ENCODE measurements at places on chromosomes 11 and 22.

GRCh38 chr11:87908086-87908485, 267.2 kb downstream of the RAB38 start:
- DNase-seq, result no peak

DNA sequence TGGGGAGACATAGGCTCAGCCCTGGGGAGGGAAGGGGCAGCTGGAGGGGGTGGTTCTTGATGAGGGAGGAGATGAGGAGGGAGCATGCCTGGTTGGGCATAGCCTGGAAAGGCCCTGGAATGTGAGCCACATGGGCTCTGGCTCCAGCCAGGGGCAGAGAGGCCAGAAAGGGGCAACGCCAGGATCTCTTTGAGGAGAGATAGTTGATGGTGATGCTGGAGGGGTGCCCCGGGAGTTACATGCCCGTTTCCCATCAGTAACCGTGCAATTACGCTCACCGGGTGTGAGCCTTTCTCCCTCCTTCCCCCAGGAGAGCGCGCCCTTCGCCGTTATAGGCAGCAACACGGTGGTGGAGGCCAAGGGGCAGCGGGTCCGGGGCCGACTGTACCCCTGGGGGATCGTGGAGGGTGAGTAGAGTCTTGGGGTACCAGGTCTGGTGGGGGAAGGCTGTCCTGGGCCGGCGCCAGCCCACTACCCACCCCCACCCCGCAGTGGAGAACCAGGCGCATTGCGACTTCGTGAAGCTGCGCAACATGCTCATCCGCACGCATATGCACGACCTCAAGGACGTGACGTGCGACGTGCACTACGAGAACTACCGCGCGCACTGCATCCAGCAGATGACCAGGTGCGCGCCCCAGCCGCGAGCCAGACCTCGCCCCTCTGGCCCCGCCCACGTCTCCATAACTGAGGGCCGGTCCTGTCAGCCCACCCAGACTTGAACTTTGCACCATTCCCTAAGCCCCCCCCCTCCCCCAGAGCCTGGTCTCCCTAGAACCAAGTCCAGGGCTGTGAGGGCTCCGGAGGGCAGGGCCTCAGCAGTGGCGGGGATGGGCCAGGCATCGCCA, 1.8 kb upstream of the GP1BB start:
- DNase-seq, result no peak

DNA sequence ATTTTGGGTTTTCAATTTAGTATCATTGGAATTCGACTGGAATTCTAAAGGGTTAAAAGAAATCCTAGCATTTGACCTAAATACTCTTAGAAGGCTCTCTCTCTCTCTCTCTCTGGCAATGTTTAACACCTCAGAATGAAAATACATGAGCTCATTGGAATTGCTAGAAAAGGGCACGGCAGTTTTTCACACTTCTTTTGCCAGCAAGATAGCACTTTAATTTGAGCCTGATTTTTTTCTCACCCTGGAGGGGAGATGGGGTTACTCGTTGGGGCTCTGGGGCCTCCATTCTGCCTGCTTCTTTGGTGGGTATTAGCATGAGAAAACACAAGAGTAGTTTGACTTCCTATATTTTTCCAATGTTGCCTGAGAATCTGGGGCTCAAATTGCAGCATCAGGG, 22.8 kb upstream of the CLMP start:
- DNase-seq, result no peak

DNA sequence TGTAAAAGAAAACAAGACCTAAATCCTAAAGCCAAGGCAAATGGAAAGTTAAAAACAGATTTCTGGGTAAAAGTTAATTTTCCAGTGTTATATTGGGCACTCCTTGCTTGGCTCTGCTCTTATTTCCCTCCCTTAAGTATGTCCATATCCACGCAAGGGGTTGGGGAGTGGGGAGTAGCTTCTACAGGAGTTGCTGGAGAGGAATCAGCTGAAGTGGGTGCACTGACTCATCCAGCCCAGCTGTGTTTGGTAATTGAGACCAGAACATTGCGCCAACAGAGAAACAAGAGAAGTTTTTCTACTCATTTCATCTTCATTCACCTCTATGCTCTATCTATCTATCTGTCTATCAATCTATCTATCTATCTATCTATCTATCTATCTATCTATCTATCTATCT, 298.4 kb upstream of the PDGFD start:
- DNase-seq, result no peak

DNA sequence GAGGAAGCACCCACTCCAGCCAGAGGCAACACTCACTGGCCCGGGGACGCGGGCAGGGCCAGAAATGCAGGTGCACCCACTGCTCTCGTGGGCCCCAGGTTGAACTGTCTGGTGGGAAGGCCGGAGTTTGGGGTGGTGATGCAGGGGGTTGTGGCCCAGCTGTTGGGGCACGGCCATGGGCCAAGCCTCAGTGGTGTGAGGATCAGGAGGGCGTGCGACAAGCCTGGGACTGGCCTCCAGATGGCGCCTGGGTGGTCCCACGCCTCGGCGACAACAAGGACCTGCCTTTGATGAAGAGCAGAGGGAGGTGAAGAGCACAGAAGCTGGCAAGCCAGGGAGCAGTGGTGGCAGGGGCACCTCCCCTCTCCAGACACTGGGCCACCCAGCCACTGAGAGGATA, 240.8 kb downstream of the BRD1 start:
- DNase-seq, result no peak

DNA sequence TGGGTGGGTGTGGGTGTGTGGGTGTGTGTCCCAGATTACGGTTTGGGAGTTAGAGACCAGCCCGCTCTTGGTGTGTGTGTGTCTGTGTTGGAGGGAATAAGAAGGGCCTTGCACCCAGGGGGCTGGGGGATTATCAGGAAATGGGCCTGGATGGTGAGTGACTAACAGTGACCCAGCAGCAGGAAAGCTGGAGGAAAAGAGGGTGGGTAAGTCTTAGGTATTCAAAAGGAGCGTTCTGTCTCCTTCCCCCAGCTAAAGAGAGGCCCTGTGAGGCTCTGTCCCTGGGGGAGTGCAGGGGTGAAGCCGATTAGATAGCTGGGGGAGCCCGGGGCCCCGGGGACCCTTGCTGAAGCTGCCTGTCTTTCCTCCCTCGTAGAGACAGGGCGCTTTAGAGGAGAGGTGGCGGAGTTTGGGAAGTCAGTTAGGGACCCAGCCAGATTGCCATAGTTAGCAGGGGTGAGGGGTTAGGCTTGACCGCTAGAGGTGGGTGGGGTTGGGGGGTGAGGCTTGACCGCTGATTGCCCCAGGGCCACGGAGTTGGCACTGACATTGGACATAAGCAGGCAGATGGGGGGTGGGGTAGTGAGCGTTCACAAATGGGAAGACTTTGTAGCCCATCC, 1.5 kb downstream of the OAF start:
- no peak for DNase-seq

DNA sequence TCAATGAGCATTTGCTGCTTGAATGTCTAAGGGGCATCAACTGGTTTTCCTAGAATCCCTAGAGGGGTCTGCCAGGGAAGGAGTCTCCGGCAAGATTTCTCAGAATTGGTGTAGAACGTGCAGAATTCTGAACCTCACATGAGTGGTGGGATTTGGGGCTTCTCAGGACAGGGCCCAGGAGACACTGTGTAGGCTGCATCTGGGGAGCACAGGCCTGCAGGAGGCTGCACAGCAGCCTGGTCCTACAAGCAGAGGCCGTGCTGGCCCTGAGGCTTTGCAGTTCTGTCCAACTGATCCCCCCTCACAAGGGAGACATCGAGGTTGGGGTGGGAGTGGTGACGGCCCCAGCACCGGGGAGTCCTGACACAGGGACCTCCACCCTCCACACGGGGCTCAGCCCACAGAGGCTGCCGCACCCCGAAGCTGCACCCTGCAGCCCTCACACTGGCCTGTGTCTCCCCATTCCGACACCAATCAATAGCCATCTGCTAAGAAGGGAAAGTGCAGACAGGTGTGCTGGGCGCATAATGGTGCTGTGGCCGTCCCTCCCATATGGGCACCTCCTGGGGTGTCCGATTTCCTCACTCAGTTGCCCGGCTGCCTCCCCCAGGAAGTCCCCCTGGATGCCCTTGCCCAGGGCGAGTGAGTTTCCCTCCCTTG, 688.1 kb downstream of the BRD1 start:
- no peak for DNase-seq

DNA sequence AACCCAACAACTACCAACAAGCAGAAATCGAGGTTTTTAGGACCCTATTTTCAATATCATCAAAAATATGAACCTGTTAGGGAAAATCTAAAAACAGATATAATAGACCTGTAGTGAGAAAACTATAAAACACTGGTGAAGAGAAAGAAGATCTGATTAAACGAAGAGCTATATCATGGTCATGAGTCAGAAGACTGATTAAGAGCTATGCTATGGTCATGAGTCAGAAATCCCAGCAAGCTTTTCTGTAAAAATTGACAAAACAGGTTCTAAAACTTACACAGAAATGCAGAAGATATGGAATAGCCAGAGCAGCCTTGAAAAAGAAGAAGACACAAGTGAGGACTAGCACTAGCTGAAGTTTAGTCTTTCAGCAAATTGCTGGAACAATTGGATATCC, 345.0 kb downstream of the TBC1D22A start:
- no peak for DNase-seq

DNA sequence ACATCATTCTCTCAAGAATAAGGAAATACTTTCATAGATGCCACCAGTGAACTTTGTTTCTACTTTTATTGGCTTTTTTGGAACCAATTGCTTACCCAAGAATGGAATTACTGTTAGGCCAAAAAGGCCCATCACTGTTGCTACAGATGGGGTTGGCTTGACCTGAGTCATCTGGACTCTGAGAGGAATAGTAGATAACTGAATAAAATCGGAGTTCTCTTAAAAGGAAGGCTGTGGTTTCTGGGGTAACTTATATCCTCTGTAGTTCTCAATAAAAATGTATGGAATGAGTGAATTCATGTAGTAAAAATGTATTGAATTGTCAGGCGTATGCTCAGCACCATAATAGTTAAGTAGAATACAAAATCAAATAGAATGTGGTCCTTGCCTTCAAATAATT, 56.6 kb downstream of the ARHGEF12 start:
- no peak for DNase-seq

GRCh38 chr22:48864748-48865147, 962.9 kb downstream of the BRD1 start:
- no peak for DNase-seq

DNA sequence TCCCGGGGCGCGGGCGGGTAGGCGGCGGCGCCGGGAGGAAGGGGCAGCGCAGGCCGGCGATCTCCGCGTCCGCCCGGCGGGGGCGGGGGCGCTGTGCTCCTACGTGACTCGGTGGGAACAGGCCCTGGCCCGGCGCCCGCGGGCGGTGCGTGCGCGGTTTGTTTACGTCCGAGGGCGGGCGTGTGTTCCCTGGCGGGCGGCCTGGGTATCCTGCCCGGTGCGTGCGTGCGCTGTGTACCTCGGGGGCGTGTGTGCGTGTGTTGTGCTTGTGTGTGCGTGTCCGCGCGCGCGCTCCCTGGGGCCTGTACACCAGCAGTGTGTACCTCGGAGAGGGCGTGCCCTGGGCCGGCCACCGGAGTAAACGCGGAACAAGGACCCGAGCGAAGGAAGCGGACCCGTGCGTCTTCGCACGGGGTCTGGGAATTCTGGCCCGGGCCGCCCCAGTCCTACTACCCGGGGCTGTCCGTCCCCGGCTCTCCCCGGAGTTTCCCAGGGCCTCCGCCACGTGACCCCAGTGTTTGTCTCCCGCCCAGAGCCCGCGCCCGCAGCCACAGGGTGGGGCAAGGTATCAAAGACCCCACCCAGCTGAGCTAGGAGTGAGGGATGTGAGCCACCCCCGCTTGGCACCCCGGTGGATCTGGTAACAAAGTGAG, 769 bp downstream of the MAFF start:
- no peak for DNase-seq

DNA sequence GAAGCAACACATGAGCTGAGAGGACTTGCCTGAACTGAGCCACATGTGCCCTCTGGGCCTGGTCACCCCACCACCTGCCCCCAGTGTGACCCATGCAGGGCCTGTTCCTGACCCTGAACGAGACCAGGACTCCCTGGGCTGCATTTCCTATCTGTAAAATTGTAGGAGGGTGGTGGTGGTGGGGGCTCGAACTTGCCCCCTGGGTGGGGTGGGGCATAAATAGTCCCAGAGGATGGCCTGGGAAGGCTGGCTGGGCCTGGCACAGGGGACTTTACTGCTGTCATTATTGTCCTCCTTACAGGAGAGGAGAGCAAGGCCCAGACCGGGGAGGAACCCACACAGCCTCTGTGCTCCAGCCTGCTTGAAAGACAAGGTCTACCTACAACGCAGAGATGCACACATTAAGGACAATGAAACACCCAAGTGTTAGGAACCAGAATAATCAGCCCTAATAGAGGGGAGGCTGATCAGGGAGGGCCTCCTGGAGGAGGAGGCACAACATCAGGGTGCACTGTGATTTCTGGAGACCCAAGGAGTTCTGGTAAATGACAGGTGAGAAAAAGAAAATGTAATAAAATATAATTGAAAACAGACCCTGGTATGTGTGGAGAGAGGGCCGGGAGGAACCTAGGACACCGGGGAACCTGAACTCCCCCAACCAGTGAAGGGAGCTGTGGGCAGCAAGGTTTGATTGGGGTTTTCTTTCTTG, 2.8 kb upstream of the AIFM3 start:
- DNase-seq, result no peak

- no peak for DNase-seq
Observed at GRCh38 chr22:26967282-26967681, 309.9 kb downstream of the MIAT start.

- no peak for DNase-seq
Observed at GRCh38 chr22:27560781-27561180, 240.8 kb downstream of the MN1 start.

- DNase-seq, result no peak
Observed at GRCh38 chr11:120793806-120794479, 230.0 kb upstream of the TBCEL start.

DNA sequence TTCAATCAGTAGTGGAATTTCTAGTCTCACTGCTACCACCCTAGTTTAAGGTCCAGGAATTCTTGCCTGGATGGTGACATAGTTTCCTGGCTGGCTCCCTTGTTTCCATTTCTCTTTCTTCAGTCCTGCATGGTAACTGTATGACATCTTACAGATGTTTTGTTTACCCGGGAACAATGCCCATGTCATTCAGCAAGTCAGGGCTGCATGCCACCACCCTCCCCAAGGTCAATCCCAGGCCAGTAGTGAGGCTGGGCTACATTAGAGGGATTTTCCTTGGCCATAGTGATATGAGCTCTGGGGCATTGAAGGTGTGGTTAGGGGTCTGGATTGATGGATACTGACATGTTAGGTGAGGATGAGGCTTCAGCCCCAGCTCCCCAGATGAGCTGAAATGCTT, 114.9 kb upstream of the E2F8 start:
- no peak for DNase-seq

GRCh38 chr11:57649826-57650738, at the start of gene YPEL4:
Gene YPEL4, minus strand, starts transcription at chr11:57649912. Its CDS starts 2,805 bp downstream, at chr11:57647107.
- no peak for DNase-seq

GRCh38 chr11:128896356-128896755, 5.2 kb downstream of the KCNJ5 start:
- no peak for DNase-seq

- DNase-seq, result no peak
Observed at GRCh38 chr11:94910779-94911178, 62.6 kb downstream of the CWC15 start.

- no peak for DNase-seq
Observed at GRCh38 chr11:80320765-80321164, 879.9 kb upstream of the TENM4 start.

DNA sequence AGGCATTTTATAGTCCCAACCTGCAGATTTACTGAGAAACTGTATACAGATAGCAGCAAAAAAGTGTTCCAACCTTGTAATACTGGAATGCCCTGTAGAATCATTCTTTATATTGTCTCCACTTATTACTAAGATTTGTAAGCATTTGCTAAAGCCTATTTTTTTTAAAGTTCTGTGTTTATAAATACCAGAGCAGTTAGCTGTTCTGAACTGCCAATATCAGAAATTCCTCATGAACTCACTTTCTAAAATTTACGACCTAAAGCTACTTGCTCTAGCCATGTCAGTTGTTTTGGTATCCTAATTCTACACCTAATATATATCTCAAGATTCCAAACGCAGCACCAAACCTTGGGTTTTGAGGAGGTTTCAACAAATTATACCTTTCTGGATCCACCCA, 103.2 kb downstream of the C11orf65 start:
- DNase-seq, result no peak
